ENCODE measurements at places on chromosomes 1 and 21. TPM values are rescaled to one million over a fixed set of nuclear protein-coding genes. Genes with fewer than 3 reads are reported as not detected.

Gene C1orf115
- 1.6 TPM for total RNA-seq

Gene C1orf105
- total RNA-seq: not detected

Gene GJA5
- 0.55 TPM for total RNA-seq

Gene S1PR1
- total RNA-seq: 2.8 TPM

Gene GCLM
- 29.0 TPM for total RNA-seq

Gene NGF
- not detected for total RNA-seq

Gene SLC16A1
- 195 TPM for total RNA-seq

Gene S100A13
- 189 TPM for total RNA-seq

Gene WDR3
- 9.1 TPM for total RNA-seq

Gene GPR153
- total RNA-seq: 21.8 TPM

Gene MOB3C
- 11.4 TPM for total RNA-seq

Gene GPR52
- not detected for total RNA-seq

Gene CHI3L1
- total RNA-seq: not detected

Gene CLDN14
- not detected for total RNA-seq

Gene LMOD1
- total RNA-seq: not detected

Gene CFHR1
- not detected for total RNA-seq

Gene NHLH1
- not detected for total RNA-seq
